ENCODE measurements at places on chromosomes 2 and 18. TPM values are rescaled to one million over a fixed set of nuclear protein-coding genes. Genes with fewer than 3 reads are reported as not detected.

Gene SERPINB7
- 408 TPM for polyA plus RNA-seq

Gene SNORC
- polyA plus RNA-seq, result 0.66 TPM

Gene ASNSD1
- 30.7 TPM for polyA plus RNA-seq

Gene DHRS9
- 3.3 TPM for polyA plus RNA-seq

Gene BOK
- 15.4 TPM for polyA plus RNA-seq

Gene NTSR2
- polyA plus RNA-seq, result not detected

Gene HOXD11
- not detected for polyA plus RNA-seq

Gene SAG
- not detected for polyA plus RNA-seq

Gene B3GNT7
- polyA plus RNA-seq, result not detected

Gene DOK6
- polyA plus RNA-seq, result not detected

Gene SLC5A7
- polyA plus RNA-seq, result not detected

Gene CWC22
- 3.7 TPM for polyA plus RNA-seq
